Fibroblast of skin of abdomen (primary cell): ENCODE measurements at places on chromosomes 3 and 15.

DNA sequence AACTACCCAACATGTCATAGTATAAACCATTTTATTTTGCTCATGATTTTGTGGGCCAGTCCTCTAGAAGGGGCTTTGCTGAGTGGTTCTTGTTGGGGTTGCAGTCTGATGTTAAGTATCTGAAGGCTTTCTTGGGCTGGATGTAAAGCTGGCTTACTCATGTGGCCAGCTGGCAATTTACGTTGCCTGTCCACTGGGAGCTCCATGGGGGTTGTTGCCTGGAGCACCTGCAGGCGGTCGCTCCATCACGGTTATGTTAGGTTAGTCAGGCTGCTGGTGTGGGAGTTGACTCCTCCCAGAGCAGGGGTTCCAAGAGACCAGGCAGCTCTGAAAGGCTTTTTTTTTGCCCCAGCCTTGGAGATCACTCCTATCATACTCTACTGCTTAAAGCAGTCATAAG, 98.1 kb downstream of the NR1D2 start:
- no peak for DNase-seq

- DNase-seq: peak; percentile 61
These were observed 136.9 kb downstream of the TJP1 start for GRCh38 chr15:29685156-29686078.

- no peak for DNase-seq
These were observed 313.4 kb upstream of the DNAJC19 start for GRCh38 chr3:181302960-181303359.

DNA sequence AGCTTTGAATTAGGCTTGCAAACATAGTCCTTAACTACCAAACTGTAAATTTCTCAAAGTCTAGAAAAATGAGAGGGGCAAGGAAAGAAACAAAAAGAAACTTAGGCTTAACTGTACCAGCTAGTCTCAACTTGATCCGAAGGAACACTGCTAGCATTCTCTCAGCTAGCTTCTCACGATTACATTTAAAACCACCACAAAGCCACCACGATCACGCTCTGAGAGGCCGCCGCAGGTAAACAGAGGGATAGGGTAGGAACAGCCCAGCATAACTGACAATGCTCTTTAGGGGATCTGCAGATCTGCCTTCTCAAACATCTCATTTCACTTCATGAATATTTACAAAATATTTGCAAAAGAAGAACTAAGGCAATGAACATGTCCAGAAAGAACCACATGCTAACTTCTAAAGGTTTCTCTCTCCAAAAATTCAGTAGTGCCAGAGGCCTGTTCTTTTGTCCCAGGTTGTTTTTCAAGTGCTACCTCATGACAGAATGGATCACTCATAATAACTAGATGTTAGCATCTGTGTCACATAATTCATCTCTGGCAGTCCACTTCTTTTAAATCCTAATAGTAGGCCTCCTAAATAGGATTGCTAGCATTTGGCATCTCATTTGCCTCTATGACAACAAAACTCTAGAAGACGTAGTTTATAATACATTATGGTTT, 18.9 kb downstream of the VGLL4 start:
- DNase-seq: no peak

DNA sequence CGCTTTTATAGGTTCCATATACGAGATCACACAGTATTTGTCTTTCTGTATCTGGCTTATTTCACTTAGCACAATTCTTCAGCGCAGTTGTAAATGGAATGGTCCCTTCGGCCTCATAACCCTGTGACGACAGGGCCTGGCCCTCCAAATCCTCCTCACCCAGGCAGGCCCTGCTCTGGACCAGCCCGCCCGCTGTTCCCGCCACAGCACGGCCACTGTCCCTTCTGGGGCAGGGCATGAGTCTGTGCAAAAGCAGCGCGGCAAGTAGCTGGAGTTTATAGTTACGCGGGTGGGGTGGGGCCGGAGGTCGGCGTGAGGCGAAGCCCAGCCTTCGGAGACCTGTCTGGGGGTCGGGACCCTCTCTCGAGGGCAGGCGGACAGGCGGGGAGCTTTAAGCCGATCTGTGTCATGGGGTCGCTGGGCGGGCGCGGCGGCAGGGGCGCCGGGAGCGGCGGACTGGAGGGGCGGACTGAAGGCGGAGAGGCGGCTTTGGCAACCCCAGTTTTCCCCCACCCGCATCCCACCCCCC, 543 bp downstream of the ARPIN start:
- peak; percentile 12 for DNase-seq
